SK-N-SH (cell line): ENCODE measurements at places on chromosomes 4 and X. TPM values are rescaled to one million over a fixed set of nuclear protein-coding genes. Genes with fewer than 3 reads are reported as not detected.
A peak's percentile ranks its signal among the peaks of the same experiment; 100 is the strongest.

DNA sequence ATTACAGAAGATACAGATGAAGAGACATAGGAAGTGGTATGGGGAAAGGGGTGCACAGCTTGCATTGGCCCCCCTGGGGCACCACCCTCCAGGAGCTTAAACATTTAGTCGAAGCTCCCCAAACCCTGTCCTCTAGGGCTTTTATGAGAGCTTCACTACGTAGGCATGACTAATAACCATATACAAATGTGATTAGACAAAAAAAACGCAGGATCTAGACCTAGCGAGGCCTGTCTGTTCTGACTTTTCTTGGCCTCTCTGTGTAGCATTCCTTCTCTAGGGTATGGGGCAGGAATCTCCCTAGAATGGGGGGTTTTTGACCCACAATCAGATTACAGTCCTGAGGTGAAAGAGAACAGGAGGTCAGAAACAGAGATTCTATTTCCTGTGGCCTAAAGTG, 293.7 kb upstream of the GALNTL6 start:
- no peaks in the 10 kb centered on the region for H3K36me3 ChIP-seq
- no peaks in the 10 kb centered on the region for H3K4me1 ChIP-seq
- H3K4me3 ChIP-seq = no peak overlapping the region
- H3K27ac ChIP-seq = no peak overlapping the region
- no peaks in the 10 kb centered on the region for H3K27me3 ChIP-seq
- no peak for DNase-seq

GRCh38 chrX:133248177-133248576, 30.0 kb upstream of the TFDP3 start:
- DNase-seq = no peak
- H3K4me1 ChIP-seq = no peaks in the 10 kb centered on the region
- no peaks in the 10 kb centered on the region; the same call in 1 of the 2 replicates for H3K27me3 ChIP-seq
- H3K4me3 ChIP-seq = no peak overlapping the region
- no peaks in the 10 kb centered on the region for H3K36me3 ChIP-seq

- peak overlapping the region; percentile 35; the same call in 1 of the 2 replicates for H3K4me3 ChIP-seq
- H3K27ac ChIP-seq = no peak overlapping the region
- DNase-seq = no peak
- H3K4me1 ChIP-seq = no peaks in the 10 kb centered on the region
- H3K27me3 ChIP-seq = peaks cover 41% of the 10 kb centered on the region; the same call in 1 of the 2 replicates
- no peaks in the 10 kb centered on the region for H3K36me3 ChIP-seq
Measured at GRCh38 chrX:108439961-108440696, 491 bp downstream of the COL4A5 start.

GRCh38 chrX:48569958-48570357, 4.3 kb upstream of the RBM3 start:
- H3K36me3 ChIP-seq = no peaks in the 10 kb centered on the region
- no peaks in the 10 kb centered on the region; the same call in 1 of the 2 replicates for H3K4me1 ChIP-seq
- no peak overlapping the region for H3K27ac ChIP-seq

DNA sequence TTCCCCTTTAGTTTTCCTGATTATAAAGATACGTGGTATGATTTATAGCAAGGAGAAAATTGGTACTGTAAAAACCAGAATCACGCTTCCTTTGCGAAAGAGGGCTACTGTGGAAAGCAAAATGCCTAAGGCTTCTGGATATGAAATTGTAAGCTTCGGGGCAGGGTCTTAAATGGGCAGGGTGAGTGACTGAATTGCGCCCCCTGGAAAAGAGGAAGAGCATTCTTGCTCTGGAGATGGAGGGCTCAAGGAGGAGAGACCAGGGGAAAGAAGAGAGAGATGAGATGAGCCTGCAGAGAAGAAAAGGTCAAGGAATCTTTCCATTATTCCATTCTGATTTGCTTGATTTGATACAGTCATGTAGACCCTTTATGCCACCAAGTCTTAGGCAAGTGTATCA, 13.1 kb upstream of the ETNPPL start:
- H3K36me3 ChIP-seq = no peaks in the 10 kb centered on the region
- H3K27ac ChIP-seq = no peak overlapping the region
- no peaks in the 10 kb centered on the region for H3K4me1 ChIP-seq
- no peak for DNase-seq
- peaks cover 11% of the 10 kb centered on the region; the same call in 1 of the 2 replicates for H3K27me3 ChIP-seq

DNA sequence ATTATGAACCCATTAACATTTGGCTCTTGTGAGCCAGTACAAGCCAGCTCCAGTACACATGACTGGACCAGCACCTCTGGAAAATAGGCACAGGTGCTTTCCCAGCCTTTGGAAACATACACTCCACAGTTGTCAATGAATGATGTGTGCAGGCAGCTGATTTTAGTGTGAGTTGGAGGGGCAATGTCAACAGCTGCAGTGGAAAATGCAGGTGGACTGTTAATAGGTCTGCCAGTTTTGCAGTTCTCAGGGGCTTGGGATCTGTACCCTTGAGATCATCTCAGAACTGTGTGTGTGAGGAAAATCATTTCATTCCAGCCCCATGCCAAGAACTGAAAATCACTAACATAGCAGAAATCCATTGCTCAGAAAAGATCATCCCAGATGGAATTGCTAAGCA, 81.7 kb upstream of the CHRDL1 start:
- no peaks in the 10 kb centered on the region for H3K36me3 ChIP-seq
- H3K27ac ChIP-seq = no peak overlapping the region
- H3K27me3 ChIP-seq = no peaks in the 10 kb centered on the region
- no peak overlapping the region for H3K4me3 ChIP-seq
- H3K4me1 ChIP-seq = no peaks in the 10 kb centered on the region

The LINC00632 gene
- 0.31 and 1.2 TPM in 2 replicates for polyA plus RNA-seq
